Stimulated activated CD8-positive, alpha-beta memory T cell treated with anti-CD3 and anti-CD28 coated beads, Interleukin-4, amount 100 ng/mL, for 1 hour (primary cell): ENCODE measurements at places on chromosomes 11 and 22.

- no peak for DNase-seq
Measured at GRCh38 chr11:65851811-65852507, 6.0 kb downstream of the CFL1 start.

- no peak for DNase-seq
Measured at GRCh38 chr11:1235901-1236315, 13.0 kb downstream of the MUC5B start.

DNA sequence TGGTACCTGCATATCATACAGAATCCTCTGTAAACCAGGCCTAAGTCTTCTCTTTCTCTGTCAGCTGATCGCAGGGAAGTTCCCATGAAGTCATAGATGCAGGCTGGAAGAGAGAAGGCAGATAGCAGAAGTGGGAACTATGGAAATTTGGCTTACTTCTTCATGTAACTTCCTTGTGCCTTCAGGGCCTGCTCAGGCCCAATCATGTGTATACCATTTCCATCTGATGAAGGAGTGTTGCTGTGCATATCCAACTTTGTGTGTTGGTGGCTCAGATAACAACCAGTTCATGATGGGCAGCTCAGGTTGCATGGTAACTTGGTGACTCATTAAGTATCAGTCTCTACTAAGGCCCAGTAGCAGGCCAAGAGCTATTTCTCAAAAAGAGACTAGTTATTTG, 53.1 kb upstream of the CEP295 start:
- no peak for DNase-seq

DNA sequence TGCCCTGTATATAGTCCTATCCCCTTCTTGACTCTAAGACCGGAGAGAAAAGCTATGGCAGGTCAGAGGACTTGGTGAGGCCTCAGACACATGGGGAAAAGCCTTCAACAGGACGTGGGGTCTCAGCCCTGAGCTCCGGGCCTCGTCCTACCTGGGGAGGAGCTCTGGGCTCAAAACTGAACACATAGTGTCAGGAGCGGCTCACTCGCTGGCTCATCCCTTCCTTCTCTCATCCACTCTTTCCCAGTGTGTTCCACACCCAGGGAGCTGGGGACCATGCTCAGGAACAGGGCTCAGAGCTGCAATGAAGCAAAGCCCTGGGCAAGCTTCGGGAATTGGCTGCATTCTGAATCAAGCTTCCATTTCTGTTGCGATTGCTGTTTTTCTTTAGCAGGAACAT, 14.5 kb downstream of the ADAMTS15 start:
- no peak for DNase-seq

DNA sequence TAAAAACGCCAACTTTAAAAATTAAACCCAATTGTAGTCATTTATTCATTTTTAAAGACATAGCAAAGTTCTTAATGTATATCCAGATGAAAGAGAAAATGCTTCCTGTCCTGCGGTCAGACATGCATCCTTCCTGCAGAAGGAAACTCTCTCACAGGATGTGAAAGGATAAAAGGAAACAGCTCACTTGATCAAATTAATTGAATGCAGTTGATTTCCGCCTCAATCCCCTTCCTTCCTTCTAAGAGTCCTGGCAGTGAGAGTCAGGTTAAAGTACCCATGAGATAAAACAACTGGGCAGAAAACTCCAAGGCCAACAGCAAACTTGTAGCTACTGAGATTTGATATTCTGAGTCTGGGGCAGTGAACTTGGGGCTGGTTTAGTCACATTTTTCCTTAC, 38.5 kb downstream of the CWC15 start:
- no peak for DNase-seq

DNA sequence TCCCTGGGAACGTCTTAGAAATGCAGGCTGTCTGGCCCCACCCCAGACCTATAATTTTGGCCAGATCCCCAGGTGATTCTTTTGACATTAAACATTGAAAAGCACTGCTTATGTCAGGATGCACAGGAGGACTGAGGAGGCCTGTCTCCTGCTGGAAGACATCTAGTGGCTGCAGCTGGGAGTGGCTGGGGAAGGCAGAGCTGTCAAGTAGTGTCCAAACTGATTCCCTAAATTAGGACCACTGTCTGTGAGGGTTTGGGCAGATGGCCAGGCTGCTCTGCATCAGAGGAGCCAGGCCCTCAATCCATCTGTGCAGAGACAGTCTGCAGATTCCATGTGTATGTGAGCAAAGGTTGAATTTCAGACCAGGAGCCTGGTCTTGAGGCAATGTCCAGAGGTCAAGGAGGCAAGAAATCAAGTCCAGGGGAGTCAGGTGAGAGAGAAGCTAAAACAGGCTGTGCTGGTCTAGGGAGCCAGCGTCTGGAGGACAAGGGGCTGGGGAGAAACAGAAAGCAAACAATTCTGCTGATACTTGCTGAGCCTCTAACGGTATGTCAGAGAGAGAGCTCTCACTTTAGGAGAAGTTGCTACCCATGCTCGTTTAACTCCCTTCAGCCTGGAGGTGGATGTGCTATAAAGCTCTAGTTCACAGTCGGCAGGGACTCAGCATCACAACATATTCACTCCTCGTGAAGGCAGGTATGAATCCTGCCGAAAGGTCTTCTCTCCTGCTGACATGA, 15.3 kb upstream of the SYTL2 start:
- DNase-seq: no peak

DNA sequence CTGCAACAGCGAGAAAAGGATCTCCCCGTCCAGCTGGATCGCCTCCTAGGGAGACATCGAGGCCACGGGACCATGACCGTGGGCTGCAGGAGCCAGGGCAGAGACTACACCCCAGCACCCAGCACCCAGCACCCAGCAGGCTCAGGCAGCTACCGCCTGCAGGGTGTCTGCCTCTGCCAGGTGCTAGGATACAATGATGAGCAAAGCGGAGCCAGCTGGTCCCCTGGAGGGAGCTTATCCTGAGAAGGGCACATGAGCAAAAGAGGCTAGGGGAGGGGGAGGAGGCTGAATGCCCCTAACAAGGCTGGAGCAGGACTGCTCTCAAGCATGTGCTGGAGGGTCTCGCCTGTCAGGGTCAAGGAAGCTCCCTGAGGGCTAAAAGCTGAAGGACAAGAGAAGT, 4.8 kb upstream of the CASTOR1 start:
- no peak for DNase-seq

DNA sequence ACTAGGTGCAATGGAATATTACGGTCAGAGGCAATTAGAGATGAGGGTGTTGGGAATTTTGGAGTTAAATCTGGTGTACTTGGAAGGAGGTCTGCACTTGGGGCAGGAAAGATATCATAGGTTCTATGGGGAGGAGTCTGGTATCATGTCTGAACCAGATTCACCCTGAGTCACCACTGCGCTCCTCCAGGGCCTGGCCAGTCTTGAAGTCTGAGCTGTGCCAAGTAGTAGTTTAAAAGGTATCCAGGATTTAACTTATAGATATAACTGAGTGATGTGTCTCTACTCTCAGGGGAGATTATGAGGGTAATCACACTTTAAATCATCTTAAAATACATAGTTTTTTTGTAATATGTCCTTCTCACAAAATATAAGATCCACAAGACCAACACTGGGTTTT, 6.6 kb downstream of the CNGA4 start:
- no peak for DNase-seq

DNA sequence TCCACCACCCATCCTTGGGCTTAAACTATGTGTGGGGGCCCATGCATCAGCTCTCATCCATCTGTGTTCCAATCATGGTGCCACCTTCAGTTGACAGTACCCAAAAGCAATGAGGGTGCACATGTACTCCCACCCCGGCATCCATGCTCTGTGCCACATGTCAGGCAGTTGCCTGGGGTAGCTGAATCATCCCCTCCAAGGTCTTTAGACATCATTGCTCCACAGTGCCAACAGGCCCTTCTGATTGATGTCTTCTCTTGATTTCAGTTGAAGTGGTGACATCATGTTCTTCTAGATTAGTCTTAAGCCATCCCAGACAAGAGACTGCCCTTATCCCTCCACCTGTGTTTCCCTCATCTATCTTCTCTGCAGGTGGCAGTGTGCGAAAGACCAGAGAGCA, 42.5 kb downstream of the TMPRSS5 start:
- no peak for DNase-seq

- no peak for DNase-seq
Measured at GRCh38 chr22:31097941-31098631, 9.3 kb downstream of the SELENOM start.

GRCh38 chr11:87529486-87529885, 491.8 kb downstream of the TMEM135 start:
- DNase-seq: no peak

DNA sequence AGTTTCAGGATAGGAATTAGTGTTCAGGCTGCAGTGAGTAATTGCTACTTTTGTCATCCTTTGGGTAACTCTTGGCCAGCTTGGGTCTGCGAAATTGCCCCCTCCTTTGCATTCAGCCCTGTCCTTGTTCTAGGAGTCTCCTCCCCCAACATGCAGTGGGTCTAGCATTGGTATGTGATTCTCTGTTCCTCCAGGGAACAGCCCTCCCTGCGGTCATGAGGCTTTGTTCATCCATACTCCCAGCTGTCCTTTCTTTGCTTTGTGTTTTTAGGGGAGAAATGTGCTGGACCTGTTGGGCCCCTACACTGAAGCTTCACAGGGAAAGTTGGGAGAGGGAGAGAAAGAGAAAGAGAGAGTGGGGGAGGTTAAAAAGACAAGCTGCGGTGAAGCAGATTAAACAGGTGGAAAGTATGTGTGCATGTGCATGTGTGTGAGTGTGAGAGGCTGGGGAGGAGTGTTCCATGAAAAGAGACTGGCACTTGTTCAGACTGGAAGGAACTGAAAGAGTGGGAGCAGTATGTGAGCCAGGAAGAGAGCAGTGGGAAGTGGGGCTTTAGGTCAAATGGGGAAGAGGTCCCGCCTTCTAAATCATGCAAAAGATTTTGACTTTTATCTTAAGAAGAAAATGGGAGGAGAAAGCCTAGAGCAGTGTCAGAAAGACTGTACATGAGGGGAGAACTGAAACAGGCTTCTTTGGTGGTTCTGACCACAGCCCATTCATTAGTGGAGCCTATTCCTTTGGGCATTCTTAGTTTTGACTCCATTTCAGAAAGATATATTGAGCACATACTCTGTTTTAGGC, 17.9 kb upstream of the SESN3 start:
- no peak for DNase-seq

GRCh38 chr22:31268281-31268680, 24.0 kb downstream of the PIK3IP1 start:
- no peak for DNase-seq

DNA sequence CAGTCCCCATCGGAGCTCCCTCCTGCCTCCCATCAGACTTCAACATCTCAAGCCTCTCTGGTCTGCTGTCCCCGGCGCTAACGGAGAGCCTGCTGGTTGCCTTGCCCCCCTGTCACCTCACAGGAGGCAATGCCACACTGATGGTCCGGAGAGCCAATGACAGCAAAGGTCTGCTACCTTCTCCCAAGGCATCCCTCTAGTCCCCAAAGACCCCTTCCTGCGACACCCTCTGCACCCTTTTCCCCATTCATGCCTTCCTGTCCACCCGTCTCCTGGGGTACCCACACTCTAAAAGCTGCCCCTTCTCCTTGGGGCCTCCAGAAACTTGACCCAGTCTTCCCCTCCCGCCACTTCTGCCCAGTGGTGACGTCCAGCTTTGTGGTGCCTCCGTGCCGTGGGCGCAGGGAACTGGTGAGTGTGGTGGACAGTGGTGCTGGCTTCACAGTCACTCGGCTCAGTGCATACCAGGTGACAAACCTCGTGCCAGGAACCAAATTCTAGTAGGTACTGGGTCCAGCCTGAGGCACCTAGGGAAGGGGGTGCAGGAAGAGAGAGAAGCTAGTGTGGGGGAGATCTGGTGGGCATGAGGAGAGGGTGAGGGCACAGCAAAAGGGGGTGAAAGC, 860 bp downstream of the UPK2 start:
- no peak for DNase-seq

- DNase-seq: no peak
Measured at GRCh38 chr11:69413015-69413801, 68.3 kb upstream of the LINC01488 start.

DNA sequence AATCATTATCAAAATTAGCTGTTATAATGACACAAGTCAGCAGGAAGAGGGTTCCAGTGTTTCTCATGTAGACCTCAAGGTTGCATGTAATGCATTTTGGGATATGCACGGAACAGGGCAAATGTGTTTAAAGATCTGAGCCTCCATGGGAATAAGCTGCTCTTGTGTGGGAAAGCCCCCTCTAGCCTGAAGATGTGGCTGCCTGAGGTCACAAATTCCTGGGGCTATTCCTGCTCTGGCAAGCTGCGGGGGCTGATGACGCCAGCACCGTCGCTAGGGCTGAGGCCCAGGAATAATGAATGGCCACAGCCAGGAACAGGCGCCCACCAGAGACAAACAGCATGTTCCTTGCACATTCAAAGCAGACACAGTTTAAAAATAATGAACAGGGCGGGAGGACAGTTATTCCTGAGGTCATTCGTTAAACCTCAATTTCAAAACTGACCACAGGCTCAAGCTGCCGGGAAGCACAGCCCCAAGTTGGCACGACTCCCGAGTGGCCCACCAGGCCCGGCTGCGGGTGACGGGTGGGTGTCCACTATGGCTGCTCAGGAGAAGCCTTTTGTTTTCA, 11.7 kb downstream of the OSBPL5 start:
- DNase-seq: no peak

DNA sequence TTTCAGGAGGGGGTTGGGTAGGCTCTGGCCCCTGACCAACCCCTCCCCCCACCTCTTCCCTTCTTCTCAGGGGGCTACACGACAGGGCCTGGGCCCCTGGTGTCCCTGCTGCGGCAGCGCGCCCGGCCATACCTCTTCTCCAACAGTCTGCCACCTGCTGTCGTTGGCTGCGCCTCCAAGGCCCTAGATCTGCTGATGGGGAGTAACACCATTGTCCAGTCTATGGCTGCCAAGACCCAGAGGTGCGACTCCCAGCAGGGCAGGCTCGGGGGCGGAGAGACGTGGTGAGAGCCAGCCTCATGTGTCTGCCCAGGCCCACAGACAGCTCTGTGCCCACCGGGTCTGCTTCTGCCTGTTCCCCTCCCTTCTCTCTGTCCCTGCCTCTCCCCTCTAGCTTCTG, 7.6 kb upstream of the GALR3 start:
- DNase-seq: no peak

DNA sequence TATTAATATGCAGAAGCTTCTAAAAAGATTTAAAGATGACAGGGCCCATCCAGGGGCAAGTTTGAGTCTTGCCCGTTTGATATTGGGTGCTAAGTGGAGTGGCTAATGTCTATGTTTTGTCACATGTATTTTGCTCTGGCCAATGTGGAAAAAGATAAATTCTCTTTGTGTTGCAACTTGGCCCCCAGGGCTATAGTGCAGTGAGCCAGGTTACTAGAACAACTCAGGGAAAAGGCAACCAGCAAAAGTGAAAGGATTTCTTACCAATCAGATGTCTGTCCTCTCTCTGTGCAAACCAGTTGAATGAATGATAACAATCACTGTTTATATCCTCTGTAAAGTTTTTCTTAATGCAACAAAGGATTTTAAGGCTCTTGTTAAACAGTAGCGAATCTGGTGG, 4.6 kb upstream of the CLNS1A start:
- DNase-seq: no peak
